ENCODE measurements at places on chromosomes 7 and 10. TPM values are rescaled to one million over a fixed set of nuclear protein-coding genes. Genes with fewer than 3 reads are reported as not detected.

Gene SPDYE5
- total RNA-seq, result not detected

Gene AKR1C8
- total RNA-seq, result not detected

Gene FFAR4
- total RNA-seq, result not detected

Gene PLCE1
- total RNA-seq, result 0.06 TPM

Gene EBLN1
- not detected for total RNA-seq

Gene HECTD2
- 11.6 TPM for total RNA-seq

Gene ANKRD30A
- not detected for total RNA-seq

Gene TAC1
- total RNA-seq, result 4.3 TPM

Data from H1 (cell line).